Large intestine (tissue), 12 donors: ENCODE measurements at places on chromosomes 12 and 14.
A peak's percentile ranks its signal among the peaks of the same experiment; 100 is the strongest.

GRCh38 chr12:121793440-121793837 lies at the start of gene RHOF:
Gene RHOF, minus strand, starts transcription at chr12:121793688. Its CDS starts 55 bp downstream, at chr12:121793633.
- peak; percentile 66 for DNase-seq

GRCh38 chr14:63594455-63595372 lies 47.0 kb downstream of the WDR89 start:
- no peak for DNase-seq

- no peak for DNase-seq
Measured at GRCh38 chr12:47844264-47845019, 24.7 kb upstream of the HDAC7 start.

GRCh38 chr12:24993793-24994192 lies 44.9 kb upstream of the BCAT1 start:
- DNase-seq = no peak

DNA sequence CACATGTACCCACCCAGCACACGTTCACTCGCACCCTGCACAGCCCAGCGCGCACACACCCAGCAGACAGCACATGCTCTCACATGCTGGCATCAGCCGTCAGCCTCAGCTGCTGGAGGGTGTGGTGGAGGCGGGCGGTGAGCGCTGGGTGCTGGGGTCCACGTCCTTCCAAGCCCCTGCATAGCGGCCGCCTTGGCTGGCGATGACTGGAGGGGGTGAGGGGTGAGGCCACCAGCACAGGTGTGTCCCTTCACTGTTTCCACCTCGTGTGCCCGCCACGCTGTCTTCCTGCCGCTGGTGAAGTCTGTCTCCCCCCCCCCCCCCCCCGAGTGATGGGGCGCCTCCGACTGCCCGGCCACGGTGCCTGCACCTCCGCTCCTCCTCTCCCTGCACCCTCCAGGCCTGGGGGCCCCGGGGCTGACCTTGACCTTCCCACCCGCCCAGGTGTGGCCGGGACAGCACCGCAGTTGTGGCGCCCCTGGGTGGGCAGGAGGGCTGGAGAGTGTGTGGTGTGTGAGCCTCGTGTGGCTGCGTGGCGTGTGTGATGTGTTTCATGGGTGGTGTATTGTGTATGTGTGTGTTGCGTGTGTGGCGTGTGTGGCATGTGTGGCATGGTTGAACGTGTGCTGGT lies 37.4 kb downstream of the NOC4L start:
- DNase-seq = no peak

GRCh38 chr12:11718768-11719253 lies 69.3 kb downstream of the ETV6 start:
- DNase-seq = no peak

- DNase-seq = no peak
Measured at GRCh38 chr14:31501870-31502269, 14.0 kb upstream of the GPR33 start.

DNA sequence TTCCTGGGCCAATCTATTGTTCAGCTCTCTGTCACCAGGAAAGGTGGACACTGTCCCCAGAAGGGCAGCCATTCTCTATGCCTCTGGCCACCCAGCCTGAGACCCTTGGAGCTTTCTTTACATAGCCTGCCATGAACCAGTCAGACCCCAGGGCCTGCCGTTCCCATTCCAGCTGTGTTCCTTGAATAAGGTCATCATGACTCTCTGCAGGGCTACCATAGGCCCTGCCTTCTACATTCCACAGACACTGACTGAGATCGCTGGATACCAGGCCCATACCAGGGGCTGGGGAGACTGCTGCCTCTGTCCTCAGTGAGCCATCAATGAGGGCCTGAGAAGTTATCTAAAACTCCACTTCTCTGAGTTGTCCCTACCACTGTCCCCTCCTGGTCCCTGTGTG lies 75.5 kb downstream of the SYNE3 start:
- DNase-seq = no peak

DNA sequence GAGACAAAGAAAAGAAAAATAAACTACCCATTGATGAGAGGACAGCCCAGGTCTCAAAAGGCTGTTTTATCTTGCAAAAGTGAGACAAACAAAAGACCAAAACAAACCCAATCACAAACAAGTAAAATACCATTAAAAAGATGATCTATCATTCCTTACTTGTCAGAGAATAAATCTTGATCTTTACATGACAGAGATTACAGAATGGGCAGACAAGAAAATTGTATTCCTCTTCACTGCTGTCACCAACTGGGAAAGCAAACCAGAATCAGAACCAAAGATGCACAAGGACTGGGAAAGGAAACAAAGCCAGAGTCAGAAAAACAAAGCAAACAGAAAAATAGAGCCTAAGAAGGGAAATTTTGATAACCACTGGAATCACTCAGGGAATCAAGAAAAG lies 444.0 kb upstream of the PDE3A start:
- no peak for DNase-seq

DNA sequence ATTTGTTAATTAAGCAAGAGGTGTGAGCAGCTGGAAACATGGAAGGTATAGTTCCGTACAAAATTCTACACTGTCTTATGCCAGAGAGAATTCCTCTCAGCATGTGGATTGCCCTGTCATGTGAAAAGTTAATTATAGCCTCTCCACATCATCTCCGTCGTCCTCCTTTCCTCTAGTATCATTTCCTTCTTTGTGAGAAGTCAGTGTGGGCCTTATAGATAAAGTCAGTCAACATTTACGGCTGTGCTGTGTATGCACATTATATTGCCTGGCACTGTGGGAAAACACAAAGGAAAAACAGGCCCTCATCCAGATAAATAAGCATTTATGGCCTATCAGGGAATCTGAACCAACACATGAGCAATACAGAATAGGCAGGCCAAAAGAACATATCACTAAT lies 236.6 kb downstream of the SEC23A start:
- peak; percentile 41 for DNase-seq

DNA sequence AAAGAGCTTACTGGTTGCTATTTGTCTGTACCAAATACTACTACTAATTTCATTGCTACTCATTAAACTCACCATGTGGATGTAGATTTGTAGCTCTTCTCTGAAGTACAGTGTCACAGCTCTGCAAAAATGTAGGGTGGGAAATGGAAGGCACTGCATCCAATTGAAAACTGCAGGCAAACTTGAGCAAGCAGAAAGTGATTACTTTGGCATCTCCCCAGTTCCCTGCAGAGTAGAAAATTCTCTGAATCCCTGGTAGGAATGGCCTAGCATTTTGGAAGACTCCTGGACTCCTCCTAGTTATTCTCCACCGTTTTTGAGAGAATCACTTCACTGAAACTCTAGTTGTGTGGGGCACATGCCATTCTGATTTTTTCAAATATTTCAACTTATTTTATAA lies 239.1 kb downstream of the DIO2 start:
- no peak for DNase-seq

DNA sequence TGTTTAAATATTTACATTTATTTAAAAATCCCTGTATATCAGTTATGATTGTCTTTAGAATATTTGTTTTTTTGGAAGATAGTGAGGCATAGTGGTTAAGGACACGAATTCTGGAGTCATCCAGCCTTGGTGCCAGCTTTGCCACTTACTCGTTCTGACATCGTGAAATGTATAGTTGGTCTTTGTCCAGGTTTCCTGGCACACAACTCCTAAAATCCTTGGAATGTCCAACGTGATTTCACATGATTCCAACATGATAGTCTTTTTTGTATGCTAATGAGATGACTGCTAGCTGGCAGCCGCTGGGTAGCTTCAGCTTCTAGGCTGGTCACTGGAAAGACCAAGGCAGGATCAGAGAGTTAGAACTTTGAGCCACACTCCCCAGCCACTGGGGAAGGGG lies 64.8 kb downstream of the PRICKLE1 start:
- no peak for DNase-seq

DNA sequence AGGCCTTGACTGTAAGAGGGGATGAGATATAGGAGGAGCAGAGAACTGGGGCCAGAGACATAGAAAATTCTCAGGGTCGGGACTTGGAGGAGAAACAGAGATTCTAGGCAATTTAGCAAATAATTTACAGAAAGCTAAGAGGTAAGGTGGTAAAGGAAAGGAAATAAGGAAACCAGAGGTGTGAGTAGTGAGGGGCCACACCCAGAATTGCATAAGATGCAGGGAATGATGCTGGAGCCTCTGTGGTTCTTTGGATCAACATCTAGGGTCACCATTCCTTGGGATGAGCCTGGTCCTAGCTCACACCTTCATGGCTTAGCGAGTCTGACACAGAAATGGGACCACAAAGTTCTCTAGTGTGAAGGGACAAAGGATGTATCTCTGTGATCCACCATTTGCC lies 949 bp upstream of the SDR9C7 start:
- DNase-seq = peak; percentile 24

DNA sequence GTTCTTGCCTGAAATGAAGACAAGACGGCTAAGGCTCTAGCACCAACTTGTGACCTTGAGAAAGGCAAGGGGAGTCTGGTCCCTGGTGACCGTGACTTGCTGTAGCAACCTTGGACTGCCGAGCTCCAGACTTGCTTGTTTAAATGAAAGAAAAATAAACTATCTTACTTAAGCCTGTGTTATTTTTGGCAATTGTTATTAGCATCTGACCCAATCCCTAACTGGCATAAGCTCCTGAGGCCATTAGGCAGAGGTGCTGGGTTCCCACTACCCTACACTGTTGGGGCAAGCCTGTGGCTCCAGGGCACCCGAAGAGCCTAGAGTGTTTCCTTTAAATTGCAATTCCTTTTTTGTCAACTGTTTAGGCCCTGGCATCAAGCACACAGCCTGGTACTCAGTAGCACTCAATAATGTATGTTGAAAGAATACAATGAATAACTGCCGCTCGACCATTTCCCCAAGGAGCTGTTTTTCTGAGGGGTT lies 106.9 kb upstream of the HIF1A start:
- no peak for DNase-seq

DNA sequence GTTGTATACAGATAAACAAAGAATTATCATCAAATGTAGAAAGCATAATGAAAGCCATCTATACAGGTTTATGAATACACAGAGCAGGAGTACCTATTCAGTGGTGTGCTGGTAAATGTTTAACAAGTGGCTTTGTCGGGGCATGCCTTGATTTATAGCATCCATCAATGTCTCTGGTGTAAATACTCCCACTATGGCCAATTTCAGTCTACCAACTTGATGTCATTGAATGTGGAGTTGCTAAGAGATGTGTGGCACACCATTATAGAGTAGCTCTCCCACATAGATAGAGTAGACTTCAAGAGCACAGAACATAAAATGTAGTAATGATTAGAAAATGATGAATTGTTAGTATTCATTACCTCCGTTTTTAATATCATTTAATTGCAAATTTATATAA lies 9.3 kb downstream of the GRIP1 start:
- DNase-seq = no peak

GRCh38 chr12:85688837-85689236 lies 147.4 kb downstream of the RASSF9 start:
- DNase-seq = peak; percentile 4

DNA sequence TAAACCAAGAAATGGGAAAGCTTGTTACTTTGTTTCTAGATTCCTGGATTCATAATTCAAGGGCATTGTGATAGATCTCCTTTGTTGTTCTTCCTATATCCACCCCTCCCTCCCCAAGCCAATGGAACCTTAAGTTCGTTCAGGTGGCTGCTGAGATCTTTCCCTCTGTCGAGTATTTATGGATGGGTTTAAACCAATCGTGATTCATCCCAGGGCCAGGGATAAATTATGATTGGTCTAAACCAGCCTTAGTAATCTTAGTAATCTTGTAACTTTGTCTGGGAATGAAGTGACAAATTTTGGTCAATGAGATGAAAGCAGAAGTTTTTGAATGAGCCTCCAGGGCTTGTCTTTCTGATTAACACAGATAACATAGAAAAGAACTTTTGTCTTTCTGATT lies 56.1 kb upstream of the PCED1B start:
- DNase-seq = no peak

- DNase-seq = no peak
Measured at GRCh38 chr14:35028435-35028834, 17.6 kb upstream of the FAM177A1 start.

DNA sequence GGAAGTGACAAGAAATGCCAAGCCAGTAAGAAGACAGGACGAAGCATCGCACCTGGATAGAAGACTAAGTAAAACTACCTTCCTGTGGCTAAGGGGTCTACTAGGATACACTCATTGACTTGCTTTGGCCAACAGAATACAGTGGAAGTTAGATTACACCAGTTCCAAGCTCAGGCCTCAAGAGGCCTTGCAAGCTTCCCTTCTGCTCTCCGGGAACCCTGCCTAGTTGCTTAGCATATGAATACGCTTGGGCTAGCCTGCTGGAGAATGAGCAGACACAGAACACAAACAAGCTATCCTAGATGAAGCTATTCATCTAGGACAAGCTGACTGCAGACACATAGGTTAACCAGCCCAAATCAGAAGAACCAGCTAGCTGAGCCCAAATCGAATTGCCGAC lies 97.0 kb downstream of the DPF3 start:
- no peak for DNase-seq

- peak; percentile 22 for DNase-seq
Measured at GRCh38 chr12:57342207-57342691, 88.6 kb downstream of the R3HDM2 start.

- no peak for DNase-seq
Measured at GRCh38 chr12:25962932-25963525, 4.5 kb downstream of the RASSF8 start.

DNA sequence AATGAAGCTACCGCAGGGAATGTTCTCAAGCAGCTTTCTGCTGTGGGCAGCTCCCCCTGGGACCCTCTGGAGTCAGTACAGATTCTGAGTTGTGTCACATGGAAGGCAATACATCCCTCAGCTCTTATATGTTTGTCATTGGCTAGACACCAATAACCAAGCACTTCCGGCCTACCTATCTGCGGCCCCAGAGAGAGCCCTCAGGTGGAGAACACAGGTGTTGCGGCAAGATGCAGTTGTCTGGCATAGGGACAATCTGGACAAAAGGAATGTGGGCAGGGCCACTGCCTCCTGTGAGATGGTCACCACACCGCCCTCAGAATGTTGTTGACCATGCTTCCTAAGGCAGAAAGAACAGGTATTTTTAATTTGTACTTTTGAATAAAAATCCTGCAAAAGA lies 118.7 kb downstream of the BRMS1L start:
- DNase-seq = no peak

- DNase-seq = no peak
Measured at GRCh38 chr14:33509454-33509853, 441.4 kb downstream of the EGLN3 start.

DNA sequence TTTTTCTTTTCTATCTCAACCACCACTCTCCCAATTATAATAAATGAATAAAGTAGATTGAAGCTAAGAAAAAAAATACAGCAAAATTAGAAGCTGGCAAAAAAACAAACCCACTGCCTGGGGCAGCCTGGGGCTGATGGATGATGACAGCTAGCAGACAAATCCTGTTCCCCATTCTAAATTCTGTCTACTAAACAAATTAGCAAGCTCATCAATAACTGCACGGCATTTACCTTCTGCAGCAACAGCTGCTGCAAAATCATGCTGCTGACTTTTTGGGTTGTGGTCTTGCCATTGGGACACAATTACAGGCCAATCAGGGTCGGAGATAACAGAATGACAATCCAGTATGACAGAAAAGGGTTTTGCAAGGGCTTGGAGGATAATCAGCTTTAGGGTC lies 443.6 kb upstream of the SOX5 start:
- no peak for DNase-seq

GRCh38 chr12:53241623-53242412 lies 9.8 kb upstream of the RARG start:
- no peak for DNase-seq
